ENCODE measurements at places on chromosomes 1 and 21.

GRCh38 chr1:66929146-66929688 lies 4.4 kb downstream of the MIER1 start:
- DNase-seq: no peak

DNA sequence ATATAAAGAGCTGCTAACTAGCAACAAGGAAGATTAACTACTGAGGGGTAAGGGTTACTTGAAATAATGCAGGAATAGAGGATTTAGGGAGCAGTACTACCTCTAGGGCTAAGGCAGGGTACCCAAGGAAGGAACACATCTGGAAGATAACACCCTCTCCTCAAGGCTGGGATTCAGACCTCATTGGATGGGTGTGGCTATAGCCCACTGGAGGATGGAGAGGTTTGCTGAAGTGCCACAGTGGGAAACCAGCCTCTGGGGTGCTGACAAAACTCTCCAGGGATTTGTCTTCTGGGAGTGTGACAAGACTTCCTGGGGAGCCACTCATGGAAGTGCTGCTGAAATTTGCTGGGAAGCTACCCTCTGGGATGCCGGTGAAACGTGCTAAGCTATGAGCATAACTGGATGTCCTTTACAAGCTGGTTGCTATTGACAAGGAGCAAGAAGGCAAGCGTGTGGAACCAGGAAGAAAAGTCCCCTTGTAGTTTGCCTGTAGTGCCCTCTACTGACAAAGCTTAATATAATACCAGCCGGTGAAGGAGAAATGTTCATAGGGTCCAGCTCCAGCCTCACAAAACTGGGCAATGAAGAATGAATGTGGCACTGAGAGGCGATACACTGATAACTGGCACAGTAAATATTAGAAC lies 122.8 kb upstream of the USP24 start:
- DNase-seq: no peak

- no peak for DNase-seq
Measured at GRCh38 chr1:15667362-15667761, 16.8 kb upstream of the PLEKHM2 start.

- no peak for DNase-seq
Measured at GRCh38 chr1:100404821-100405220, 52.5 kb downstream of the CDC14A start.

DNA sequence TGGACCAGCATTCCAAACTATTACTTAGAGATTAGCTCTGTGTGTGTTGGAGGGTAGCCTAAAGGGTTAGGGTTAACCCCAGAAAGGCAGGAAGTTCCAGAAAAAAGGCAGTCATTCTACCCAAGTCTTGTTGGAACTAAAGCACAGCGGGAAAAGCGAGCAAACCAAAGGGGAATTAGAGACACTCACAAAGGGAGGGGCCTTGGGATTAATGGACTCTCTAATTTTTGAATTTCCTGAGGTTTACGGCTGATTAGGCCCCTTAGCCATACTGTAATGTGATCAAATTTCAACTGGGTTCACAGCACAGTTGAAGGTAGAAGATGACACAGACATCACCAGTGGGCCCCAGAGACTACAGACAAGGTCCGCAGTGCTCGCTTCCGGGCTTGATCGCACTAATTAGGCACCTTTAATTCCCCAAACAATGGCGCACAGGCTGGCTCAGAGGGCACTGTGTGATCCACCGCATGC lies 28.3 kb downstream of the CAPZB start:
- DNase-seq: no peak

DNA sequence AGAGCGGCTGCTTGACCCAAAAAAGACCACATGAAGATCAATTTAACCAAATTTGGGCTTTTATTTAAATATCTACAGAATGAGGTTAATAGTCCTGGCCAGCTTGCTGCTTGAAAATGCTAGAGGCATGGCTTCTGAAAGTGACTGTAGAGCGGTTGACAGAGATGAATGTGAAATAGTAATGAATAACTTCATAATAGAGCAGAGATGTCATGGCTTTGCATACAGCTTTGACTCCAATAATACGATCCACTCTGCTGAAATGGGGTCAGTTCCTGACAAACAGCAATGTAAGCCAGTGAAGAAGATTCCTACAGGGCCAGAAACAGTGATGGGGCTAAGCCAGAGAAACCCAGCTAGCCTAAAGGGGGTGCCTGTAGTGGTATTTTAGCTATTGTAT lies 183.8 kb downstream of the PBX1 start:
- DNase-seq: no peak

- DNase-seq: no peak
Measured at GRCh38 chr1:42930178-42931107, 28.2 kb downstream of the SLC2A1 start.

GRCh38 chr1:71351438-71351837 lies 270.6 kb upstream of the ZRANB2 start:
- no peak for DNase-seq

All from Panc1 (cell line).